ENCODE measurements at places on chromosomes 2 and 18.
A peak's percentile ranks its signal among the peaks of the same experiment; 100 is the strongest.

DNA sequence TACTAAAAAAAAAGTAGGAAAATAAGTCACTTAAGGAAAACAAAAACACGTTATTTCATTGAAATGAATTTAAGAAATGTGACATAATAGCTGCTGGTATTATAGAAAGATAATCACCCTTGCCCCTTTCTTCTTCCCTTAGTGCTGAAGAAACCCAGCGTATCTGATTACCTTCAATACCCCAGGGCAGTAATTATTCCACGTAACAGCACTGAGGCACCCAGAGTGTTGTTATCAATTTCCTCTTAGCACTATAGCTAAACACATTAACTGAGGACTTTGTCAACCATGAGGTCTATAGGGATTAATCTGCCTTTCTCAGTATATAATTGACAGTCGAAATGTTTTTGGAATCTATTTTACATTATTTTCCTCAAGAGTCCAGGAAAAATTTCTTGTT is 180.0 kb upstream of the NXPH2 start:
- DNase-seq: no peak

GRCh38 chr2:137813176-137813575 is 151.1 kb upstream of the HNMT start:
- no peak for DNase-seq

DNA sequence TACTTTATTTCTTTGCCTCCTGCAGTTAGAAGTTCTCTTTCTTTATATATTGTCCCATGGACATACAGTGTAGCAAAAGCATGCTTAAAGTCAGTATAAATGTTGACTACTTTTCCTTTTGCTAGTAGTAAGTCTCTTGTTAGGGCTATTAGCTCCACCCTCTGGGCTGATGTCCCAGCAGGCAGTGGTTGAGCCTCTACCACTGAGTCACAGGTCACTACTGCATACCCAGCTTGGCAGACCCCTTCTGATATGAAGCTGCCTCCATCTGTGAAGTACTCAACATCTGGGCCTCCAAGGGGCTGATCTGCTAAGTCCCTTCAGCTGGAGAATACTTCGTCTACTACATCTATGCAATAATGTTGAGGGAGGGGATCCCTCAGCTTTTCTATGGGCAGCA is 61.0 kb upstream of the SLC35G4 start:
- no peak for DNase-seq

- DNase-seq: no peak
Measured at GRCh38 chr18:26119246-26119645, 14.4 kb upstream of the PSMA8 start.

DNA sequence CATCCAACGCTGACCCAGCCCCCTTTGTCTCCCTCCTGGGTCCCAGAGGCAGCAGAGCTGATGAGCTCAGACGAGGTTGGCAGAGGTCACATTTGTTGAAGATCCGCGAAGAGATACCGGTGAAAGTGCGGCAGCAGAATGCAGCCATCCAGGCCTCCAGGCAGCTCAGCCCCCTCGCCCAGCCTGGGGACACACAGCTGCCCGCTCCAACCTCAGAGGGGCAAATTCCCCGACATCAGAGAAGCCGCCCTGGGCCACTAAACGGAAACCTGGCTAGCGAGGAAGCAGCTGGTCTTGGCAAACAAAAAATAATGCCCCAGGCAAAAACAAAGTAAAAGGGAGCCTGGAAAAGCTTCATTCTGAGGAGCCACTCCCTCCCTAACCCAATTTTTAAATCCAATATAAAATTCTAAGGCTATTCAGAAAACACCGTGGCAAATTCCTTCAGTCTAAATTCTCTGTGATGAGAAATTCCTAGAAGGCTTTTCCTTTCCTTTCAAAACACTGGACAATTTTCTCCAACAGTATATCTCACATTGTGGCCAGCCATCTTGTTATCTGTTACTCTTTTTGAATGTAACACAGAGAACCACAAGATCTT is 262.4 kb downstream of the SS18 start:
- no peak for DNase-seq

GRCh38 chr18:51890762-51891161 is 449.2 kb upstream of the DCC start:
- DNase-seq: no peak

DNA sequence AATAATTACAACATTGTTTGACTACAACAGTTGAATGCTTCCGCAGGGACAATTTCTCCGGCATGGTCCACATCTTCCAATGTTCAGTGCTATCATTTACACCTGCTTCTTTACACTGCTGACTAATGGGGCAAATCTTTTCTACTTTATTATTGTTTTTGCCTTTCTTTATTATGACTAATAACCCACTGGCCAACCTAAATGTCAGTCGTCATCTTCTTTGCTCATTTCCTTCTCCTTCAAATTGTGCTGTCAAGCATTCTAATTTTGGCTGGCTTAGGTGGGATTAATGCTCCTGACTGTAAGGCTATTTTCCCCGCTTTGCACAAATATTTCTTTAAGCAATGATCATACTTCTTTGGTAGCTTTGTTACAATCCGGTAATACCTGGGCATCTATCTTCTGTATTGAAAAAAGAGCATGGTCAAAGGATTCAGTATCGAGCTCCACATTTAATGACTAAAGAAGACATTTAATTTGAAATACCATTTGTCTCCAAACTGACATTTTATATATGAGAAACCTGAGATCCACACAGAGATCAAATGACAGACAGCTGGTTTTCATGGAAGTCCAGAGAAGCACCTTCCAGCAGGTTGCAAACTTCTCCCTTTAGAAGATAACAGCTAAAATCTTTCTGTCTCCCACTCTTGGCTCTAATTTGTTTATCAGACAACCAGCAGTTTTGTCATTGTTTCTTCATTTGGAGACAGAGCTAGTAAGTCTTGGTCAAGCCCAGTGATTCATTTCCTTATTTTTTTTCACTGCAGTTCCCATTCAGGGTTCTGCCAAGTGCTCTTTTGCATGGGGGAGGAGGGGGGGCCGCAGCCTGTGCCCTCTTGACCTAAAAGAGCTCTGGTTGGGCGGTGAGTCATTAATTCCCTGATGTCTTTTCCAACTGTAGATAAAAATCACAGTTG is 132.9 kb downstream of the SOCS6 start:
- DNase-seq: peak; percentile 7

- peak; percentile 6 for DNase-seq
Measured at GRCh38 chr2:88199912-88200682, 30.0 kb downstream of the THNSL2 start.

DNA sequence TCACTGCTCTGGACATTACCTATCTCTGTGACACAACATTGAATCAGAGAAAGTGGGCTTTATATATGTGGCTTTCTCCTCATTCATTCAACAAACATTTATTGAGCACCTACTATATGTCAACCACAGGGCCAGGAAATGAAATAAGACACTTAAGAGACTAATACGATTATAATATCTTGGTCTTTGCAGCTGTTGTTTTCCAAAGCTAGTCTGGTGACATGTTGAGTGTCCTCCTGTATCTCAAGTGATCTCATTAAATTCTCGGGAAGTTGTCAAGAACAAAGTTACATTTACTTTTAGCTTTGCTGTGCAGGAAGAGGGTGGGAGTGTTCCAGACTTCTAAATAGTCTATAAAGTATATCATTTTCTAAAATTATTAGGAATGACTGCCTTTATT is 164.6 kb upstream of the SP5 start:
- DNase-seq: no peak

GRCh38 chr2:147636238-147636882 is 208.5 kb upstream of the ACVR2A start:
- DNase-seq: no peak

Data from activated CD4-positive, alpha-beta T cell treated with anti-CD3 and anti-CD28 coated beads, Interleukin-10, Interleukin-2, amounts not matched to agents 100 ng/mL and 50 ng/mL, durations not matched to agents 16 hours and 8 hours (primary cell).